ENCODE measurements at places on chromosomes 5 and 9. TPM values are rescaled to one million over a fixed set of nuclear protein-coding genes. Genes with fewer than 3 reads are reported as not detected.

Gene TMEM252
- polyA plus RNA-seq: not detected

DNA sequence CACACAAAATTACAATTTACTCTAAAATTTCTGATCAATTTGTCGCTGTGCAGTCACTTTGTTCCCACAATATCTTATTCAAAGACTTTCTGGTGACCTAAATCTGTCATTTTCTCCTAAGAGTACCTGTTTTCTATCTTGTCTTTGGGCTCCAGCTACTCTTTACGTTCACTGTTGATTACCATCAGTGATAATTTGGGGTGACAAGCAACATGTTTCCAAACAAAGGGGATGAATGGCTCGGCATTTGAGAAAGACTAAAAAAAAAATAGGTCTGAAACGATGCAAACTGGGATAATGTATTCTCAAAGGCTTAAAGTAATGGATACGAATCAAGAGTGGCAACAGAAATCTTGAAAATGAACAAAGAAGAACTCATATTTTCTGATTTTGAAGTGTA lies 205.2 kb upstream of the DAB2 start:
- no peak for DNase-seq

Gene LEAP2
- polyA plus RNA-seq: 2.0 TPM

- DNase-seq: no peak
Measured at GRCh38 chr5:164071671-164072070, 566.3 kb downstream of the MAT2B start.

Gene AIF1L
- not detected for polyA plus RNA-seq

Gene CFAP157
- polyA plus RNA-seq: not detected

DNA sequence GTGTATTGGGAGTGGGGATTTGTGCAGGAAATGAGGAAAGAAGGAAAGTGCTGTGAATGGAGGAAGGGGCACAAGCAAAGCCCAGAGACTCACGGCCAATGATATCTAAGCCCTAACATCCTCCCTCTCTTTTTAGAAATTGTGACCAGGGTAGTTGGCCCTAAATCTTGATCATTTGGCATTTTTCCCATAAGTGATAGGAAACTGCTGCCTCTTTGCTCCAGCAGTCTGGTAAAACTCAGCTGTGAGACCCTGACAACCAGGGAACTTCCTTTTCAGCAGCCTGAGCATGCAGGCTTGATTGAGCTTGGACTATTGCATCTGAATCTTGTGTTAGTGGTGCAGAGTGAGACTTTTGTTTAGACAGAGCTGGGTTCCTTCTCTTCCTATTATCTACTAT lies 9.6 kb upstream of the ADRB2 start:
- DNase-seq: no peak

- no peak for DNase-seq
Measured at GRCh38 chr9:123534336-123534735, 178.3 kb downstream of the CRB2 start.

DNA sequence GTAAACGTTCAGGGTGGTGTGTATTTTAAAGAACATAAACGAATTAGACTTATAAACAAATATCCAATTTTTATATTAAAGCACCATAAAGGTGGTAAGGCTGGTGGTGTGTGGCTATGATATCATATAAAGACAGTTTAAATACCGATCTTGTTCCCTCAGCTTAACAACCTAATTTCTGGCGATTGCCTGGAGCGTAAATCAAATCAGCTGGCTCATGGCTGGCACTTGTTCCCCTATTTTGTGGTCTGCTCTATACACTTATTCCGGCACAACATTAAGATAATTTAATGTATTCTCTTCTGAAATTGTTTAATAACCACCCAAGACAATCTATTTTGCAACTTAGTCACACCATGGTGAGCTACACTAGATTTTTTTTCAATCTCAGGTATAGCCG lies 2.4 kb upstream of the HAPLN1 start:
- no peak for DNase-seq

Gene EPB41L4B
- not detected for polyA plus RNA-seq

Gene CCNB1
- 2.0 TPM for polyA plus RNA-seq

GRCh38 chr5:54628050-54628449 lies 110.5 kb downstream of the SNX18 start:
- DNase-seq: no peak

GRCh38 chr9:72912476-72913381 lies 40.1 kb downstream of the ALDH1A1 start:
- no peak for DNase-seq

- DNase-seq: no peak
Measured at GRCh38 chr5:1522601-1523479, 920 bp downstream of the LPCAT1 start.

Gene RAD1
- polyA plus RNA-seq: 24.4 TPM

Gene SCGB3A2
- polyA plus RNA-seq: not detected

Gene DNLZ
- polyA plus RNA-seq: 77.4 TPM

Gene AQP7
- not detected for polyA plus RNA-seq

DNA sequence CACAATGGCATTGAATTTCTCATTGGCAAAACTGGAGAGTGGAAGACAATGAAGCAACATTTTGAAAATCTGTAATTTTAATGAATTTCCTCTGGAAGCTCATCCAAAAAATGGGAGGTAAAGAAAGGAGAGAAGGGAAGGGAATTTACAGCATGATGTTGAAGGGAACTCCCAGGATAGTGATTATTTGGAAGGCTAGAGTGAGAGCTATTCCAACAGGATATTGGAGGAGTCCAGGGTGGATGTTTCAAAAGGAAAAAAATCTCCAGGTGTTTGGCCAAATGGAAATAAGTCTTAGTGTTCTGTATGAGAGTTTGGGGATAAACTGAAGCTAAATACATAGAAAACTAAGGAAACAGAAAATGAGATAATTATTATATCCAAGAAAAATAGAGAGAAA lies 106.2 kb downstream of the IZUMO3 start:
- DNase-seq: no peak

Gene RARS1
- polyA plus RNA-seq: 16.9 TPM

- no peak for DNase-seq
Measured at GRCh38 chr5:144427866-144428265, 257.2 kb downstream of the KCTD16 start.

GRCh38 chr5:123721675-123722276 lies 209.8 kb downstream of the CSNK1G3 start:
- no peak for DNase-seq

GRCh38 chr5:168334695-168335094 lies 43.2 kb downstream of the WWC1 start:
- DNase-seq: no peak

- DNase-seq: no peak
Measured at GRCh38 chr9:2963307-2963706, 119.4 kb upstream of the PUM3 start.

Gene CA9
- not detected for polyA plus RNA-seq

Gene LHX3
- polyA plus RNA-seq: not detected

- no peak for DNase-seq
Measured at GRCh38 chr9:137435980-137436760, 5.0 kb downstream of the ENTPD8 start.

Gene GTF3C5
- polyA plus RNA-seq: 52.7 TPM

Gene PLPP1
- polyA plus RNA-seq: 3.4 TPM

- DNase-seq: no peak
Measured at GRCh38 chr5:150530951-150531588, 23.1 kb downstream of the NDST1 start.

- DNase-seq: no peak
Measured at GRCh38 chr9:33041432-33042188, 16.5 kb downstream of the DNAJA1 start.

GRCh38 chr5:29263915-29264351 lies 1929.6 kb upstream of the CDH6 start:
- no peak for DNase-seq

Gene GRIN3A
- polyA plus RNA-seq: 0.02 TPM

Gene CCNO
- not detected for polyA plus RNA-seq

Gene SOX30
- 0.07 TPM for polyA plus RNA-seq

Gene DNAH5
- polyA plus RNA-seq: not detected

Gene PRR16
- not detected for polyA plus RNA-seq

DNA sequence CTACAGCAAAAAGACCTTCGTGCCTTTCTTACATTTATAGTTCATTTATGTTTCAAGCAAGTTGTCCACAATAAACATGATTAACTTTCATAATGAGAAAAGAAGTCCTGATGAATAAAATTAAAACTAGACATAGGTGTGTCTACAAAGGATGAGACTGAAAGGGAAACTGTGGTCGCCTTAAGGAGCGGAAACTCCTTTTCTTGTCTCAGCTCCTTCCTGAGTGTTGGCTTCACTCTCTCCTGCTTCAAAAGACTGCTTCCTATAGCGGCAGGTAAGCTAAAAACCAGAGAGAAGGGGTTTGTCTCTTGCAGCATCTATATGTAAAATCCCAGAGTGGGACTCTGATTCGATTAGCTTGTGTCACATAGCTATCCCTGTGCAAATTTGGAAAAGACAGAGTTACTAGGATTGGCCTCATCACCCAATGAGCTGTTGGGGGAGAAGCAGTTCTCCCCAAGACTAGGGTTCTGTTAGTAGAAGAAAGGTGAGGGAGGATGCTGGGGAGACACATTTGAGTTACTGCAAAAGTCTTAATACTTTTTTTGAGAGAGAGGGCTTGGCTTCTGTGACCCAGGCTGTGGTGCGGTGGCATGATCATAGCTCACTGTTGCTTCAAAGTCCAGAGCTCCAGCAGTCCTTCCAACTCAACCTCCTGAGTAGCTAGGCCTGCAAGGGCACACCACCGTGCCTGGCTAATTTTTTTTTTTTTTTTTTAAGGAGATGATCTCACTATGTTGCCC lies 16.8 kb upstream of the CTSL start:
- no peak for DNase-seq

Gene SPINK6
- not detected for polyA plus RNA-seq

Gene ZSWIM6
- polyA plus RNA-seq: 0.76 TPM

Gene KCNIP1
- not detected for polyA plus RNA-seq

GRCh38 chr9:137349471-137350033 lies 47.5 kb upstream of the NRARP start:
- no peak for DNase-seq

DNA sequence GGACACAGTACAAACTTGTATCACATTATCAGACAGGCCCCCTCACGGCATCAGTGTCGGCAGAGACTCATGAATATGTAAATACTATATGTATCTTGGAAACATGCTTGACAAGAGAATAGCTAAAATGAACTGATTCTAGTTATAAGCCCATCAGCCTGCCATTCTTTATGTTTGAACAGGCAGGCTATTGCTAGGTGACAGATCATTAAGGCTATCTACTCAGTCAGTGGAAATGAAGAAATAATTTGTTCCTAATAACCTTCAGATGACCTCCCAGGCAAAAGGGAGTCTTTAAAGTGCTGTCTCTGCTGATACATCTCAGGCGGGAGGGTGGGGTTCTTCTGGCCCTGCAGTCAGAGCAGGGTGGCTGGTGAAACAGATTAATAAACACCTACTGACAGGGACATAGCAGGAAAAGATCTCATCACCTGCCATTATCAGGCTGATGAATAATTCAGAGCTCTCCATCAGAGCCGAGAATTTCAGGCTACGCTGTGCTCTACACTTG lies 394.2 kb downstream of the RASEF start:
- DNase-seq: no peak

GRCh38 chr9:113708821-113709713 lies 167.0 kb upstream of the ZNF618 start:
- no peak for DNase-seq

Gene CCNG1
- 92.9 TPM for polyA plus RNA-seq

DNA sequence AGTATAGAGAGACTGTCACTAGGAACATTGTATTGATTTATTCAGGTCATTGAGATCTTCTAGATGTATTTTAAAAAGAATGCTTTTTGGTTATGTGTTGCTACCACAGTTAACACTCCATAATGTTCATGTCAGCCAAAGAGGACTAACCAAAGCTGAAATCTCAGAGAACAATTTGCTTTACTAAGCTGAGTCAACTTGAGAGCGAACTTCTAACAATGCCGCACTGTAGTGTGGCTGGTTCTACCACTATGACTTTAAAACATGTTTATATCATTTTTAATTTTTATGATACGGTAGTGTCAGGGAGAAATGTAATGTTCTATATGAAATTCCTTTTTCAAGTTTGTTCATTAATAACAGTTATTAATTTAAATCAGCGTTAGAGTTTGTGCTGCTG lies 42.1 kb downstream of the GALNT12 start:
- no peak for DNase-seq

DNA sequence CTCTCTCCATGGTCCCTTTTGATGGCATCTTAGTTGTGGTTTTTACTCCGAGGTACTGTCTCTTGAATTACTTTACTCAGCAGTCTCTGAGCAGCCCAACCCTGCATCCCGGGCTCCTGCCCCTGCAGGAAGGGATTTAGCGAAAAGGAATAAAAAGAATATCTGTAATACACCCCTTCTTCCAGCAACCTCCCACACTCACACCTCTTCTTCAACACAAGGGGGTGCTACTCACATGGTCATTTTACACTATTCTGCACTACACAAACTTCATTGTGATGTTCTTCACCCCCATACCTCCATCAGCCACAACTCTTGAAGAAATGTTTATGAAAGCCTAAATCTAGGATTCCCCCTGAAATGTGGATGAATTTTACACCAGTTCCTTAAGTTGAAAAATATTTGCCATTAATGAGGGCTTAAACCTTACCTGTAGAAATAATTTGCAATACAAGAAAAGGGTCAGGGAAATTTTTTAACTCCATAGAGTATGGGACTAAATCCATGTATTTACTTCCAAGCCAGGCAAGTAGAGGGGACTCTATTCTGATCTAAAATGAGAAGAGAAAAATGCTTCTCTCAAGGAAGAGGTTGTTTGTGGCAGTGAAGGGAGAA lies 26.0 kb downstream of the TPD52L3 start:
- DNase-seq: peak; percentile 53

Gene SEMA4D
- polyA plus RNA-seq: 80.6 TPM

GRCh38 chr5:124436294-124436693 lies 310.1 kb downstream of the ZNF608 start:
- DNase-seq: no peak

DNA sequence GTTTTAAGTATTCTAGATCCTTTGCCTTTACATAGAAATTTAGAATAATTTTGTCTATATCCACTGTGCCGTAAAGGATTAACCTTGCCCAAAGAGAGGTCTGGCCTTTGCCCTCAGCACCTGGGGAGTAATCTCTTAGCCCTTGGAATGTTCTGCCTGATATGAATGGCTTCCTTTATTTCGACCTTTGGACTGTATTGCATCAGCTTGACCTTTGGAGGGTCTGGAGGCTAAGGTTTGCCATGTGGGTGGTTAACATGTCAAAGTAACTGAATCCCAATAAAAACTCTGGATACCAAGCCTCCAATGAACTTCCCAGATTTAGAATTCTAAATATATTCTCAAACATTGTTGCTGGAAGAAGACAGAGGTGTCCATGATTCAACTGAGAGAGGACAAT lies 54.7 kb downstream of the NR2F1 start:
- no peak for DNase-seq

Gene RBM27
- 3.6 TPM for polyA plus RNA-seq

- no peak for DNase-seq
Measured at GRCh38 chr5:150397146-150397781, 15.4 kb downstream of the CD74 start.

Gene RECK
- 14.4 TPM for polyA plus RNA-seq

- no peak for DNase-seq
Measured at GRCh38 chr5:77010243-77010642, 20.0 kb upstream of the AGGF1 start.

Gene SPINK4
- polyA plus RNA-seq: not detected

GRCh38 chr9:37155601-37156000 lies 35.2 kb downstream of the ZCCHC7 start:
- no peak for DNase-seq

Measured in immature natural killer cell (primary cell).